Activated naive CD4-positive, alpha-beta T cell treated with Interleukin-2 at 50 U/mL for 16 hours (primary cell): ENCODE measurements at places on chromosomes 2 and 18.

DNA sequence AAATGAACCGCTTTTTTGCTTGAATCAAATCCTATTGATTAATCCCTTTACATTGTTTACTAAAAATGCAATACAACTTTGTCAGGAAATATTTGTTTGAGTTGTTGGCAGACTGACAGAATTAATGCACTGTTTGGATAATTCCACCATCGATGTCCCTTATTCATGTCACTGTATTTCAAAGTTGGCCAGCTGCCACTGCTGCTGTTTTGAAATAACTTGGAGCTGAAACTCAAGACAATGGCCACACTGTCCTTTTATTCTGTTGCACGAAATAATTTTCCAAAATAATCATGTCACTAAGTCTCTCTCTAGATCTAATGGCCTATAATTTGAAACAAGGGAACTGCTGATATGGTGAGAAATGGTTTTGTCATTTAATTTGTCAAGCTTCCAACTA lies 55.2 kb upstream of the PAX3 start:
- no peak for DNase-seq

- DNase-seq, result peak; percentile 11
Measured at GRCh38 chr2:105769504-105769903, 24.8 kb downstream of the NCK2 start.

DNA sequence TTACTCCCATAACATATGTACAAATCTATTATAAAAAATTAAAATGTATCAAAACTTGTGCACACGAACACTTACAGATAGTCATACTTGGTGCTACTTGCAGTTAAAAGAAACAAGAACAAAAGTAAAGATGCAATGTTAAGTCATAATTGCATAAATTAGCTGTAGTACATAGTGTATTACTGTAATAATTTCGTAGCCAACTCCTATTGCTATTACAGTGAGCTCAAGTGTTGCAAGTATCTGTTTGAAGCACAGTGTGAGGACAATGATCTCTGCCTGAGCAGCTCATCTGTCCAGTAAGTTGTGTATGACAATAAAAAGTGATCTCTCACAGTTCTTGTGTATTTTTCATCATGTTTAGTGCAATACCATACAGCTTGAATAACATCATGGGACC lies 7.5 kb upstream of the SERPINB13 start:
- DNase-seq, result no peak

GRCh38 chr2:66387016-66387753 lies 47.7 kb upstream of the MEIS1 start:
- no peak for DNase-seq

GRCh38 chr2:162821176-162821575 lies 17.4 kb downstream of the KCNH7 start:
- DNase-seq, result no peak

DNA sequence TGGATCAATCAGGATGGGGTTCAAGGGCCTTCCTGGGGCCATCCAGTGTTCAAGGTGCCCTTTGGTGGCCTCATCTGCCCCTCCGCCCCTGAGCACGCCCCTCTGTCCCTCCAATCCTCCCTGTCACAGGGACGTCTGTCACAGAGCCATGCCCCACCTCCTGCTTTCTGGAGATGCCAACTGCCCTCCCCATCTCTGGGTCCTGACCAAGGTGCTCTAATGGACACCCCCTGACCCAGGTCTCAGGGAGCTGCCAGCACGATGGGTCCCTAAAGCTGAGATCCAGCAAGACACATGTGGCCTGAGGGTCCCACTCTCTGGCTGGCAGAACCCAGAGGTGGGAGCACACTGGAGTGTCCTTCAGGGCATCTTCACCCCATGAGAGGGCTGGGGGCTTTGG lies 2.1 kb upstream of the TEKT4 start:
- DNase-seq, result no peak

- DNase-seq, result no peak
Measured at GRCh38 chr2:175218551-175218950, 37.0 kb upstream of the ATP5MC3 start.

- no peak for DNase-seq
Measured at GRCh38 chr2:71743995-71744675, 290.8 kb downstream of the DYSF start.

DNA sequence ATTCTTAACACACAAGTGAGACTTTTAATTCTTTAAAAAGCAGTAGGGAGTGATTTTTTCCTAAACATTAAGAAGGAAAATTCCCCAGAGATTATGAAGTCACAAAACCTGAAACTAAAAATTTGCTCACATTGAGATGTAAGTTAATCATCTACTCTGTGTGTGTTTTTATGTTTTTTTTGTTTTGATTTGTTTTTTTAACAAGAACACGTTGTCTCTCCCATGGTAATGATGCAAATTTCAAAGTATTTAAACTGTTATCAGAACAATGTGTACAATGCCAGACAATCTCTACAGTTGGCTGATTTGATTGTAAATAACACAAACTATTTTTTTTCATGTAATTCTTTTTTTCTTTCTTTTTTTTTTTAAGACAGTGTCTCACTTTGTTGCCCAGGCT lies 71.5 kb downstream of the COLEC12 start:
- no peak for DNase-seq

GRCh38 chr2:105140240-105140568 lies 101.3 kb upstream of the GPR45 start:
- no peak for DNase-seq

DNA sequence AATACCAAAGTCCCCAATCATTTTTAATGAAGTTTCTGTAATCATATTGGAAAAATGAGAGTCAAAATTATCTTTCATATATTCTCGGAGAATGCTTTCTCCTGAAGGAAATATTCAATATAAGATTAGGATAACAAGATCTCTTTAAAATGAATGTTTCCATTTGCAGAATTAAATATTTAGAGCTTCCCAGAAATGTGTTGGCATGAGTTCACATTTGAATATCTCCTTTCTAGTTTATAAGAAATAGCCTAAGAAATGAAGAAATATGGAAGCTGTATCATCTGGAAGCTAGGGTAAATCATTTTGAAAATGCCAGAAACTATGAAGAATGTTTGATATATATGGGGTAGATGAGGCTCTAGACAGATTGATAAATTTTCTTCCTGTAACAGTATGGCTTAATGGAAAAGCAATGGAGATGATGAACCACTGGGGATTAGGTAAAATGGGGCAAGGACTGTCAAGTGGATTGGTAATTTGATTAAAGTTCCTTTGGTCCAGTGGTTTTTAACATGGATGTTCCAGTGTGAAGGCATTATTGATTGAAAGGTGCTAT lies 184.6 kb upstream of the ZNF804A start:
- no peak for DNase-seq

DNA sequence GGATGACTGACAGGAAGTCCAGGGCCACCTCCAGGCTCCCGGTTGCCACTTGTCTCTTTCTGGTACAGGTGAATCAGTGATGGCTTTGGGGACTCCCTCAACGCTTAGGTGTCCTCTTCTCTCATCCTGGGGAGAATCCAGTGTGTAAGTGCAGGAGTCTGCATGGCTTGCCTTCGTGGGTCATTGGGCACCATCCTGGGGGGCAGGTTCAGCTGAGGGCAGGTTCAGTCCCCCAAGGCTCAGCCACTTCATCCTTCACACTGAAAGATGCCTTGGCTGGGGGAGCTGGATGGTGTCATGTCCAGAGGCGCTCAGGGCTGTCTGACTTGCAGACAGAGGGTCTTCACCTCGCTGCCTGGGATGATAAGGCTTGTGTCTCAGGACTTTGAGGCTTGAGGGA lies 29.2 kb downstream of the SH3RF3 start:
- no peak for DNase-seq

DNA sequence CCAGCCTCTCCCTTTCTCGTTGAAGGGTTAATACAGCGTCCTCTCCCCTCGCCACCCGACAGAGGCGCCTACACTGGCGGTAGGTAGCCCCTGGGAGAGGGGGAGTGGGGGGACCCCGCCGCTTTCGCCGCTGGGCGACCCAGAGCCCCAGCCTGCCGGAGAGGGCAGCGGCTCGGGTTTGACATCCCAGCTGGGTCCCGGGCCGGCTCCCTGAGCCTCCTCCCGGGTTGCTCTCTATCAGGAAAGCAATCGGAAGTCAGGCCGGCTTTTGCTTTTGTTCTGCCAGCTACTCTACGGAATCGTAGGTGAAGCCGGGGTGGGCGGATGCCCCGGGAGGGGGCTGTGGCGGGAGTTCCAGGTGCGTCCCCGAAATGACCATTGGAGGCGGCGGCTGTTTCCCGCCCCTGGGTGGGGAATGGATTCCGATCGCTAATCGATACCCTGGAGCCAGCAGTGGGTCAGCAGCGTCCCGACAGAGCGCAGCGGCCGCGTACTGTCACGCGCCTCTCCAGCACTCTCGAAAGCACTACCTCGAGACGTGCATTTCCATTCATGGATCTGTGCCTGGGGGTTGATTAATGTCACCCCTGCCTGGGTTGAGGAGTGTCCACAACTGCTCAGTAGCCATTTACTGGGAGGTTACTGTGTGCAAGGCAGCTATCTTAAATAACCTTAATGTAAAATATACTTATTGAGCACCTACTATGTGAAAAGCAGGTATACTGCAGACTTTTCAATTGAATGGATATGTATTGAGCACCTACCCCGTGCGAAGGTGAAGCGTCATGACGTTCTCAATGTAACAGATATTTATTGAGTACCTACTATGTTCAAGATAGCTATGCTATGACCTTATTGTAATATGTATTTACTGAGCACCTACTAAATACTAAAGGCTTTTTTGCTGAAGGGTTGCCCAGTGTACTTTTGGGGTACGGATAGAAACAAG lies 1.1 kb downstream of the MAPK4 start:
- no peak for DNase-seq

DNA sequence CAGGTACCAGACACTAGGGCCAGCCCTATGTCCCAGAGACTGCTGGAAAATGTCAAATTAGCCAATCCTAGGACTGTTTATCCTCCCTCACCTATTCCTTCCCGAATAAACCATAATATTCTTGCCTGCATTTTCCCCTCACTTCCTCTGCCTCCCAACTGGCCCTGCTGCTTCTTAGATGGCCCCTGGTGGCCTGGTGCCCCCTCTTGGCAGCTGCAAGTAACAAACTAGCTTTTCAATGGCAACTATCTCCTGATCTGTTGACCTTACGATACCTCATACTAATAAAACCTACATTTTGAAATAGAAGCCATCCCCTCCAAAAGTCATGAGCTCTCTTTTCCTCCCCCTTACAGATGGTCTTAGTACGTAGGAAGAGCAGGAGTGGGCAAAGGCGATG lies 132.0 kb downstream of the ALPK2 start:
- DNase-seq, result no peak

DNA sequence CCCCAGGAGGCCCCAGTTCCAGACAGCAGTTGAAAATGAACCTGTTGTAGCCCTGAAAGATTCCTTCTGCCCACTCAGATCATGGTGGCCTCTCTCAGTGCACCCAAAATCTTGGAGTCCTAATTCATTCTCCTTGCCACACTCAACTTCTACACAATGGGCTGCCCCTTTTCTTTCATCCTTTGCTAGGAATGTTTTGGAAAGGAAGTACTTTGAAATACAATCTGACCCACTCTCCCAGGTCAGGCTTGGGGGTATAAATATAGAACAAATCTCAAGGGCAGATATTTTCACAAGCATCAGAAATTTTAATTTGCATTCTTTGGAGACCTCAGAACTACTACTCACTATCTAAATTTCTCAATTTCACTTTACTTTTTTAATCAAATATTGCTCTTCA lies 103.2 kb upstream of the SH3BP4 start:
- DNase-seq, result no peak
